ENCODE measurements at places on chromosomes 3 and 15. TPM values are rescaled to one million over a fixed set of nuclear protein-coding genes. Genes with fewer than 3 reads are reported as not detected.

LRTM1 gene
- not detected for total RNA-seq

DNA sequence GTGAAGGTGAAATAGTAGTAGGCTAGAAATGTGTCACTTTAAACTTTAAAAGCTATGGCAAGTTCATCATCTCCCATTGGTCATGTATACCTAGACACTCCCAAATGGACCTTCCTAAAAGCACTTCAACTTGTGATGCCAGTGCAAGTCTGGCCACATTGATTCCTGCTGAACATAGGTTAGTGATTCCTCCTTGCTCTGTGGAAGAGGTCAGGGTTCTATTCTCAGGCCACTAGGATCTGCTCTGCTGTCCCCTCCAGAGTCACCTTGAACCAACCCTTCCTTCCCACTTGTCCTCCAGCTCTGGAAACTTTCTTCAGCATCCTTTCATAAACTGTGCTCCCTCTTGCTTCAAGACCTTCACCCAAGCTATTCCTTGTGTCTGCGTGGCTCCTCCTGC is 301.7 kb downstream of the RPLP1 start:
- DNase-seq: no peak

FETUB gene
- not detected for total RNA-seq

DNA sequence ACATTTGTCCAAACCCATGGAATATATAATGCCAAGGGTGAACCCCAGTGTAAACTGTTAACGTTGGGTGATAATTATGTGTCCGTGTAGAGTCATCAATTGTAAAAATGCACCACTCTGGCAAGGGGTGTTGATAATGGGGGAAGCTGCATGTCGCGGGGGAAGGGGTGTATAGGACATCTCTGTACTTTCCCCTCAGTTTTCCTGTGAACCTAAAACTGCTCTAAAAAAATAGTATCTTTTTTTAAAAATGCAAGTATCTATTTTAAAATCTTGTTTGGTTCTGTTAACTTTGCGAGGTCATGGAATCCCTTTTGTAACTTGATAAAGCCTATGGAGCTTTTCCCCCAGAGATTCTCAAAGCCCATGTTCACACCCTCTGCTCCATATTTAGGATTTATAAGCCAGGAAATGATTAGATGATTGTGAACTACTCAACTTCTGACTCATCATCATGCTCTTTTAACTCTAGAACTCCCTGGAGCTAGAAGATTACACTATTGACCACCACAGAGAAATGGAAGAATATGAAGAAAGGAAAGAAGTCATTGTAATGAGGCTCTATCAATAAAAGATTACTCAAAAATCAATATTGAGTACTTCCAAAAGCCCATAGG is 56.1 kb upstream of the C3orf49 start:
- DNase-seq: no peak

PRC1 gene
- 150 TPM for total RNA-seq

TMEM41A gene
- 32.3 TPM for total RNA-seq

CADPS gene
- not detected for total RNA-seq

C3orf38 gene
- total RNA-seq: 11.5 TPM

SEMA5B gene
- not detected for total RNA-seq

GRCh38 chr3:35651851-35652250 is 12.5 kb downstream of the ARPP21 start:
- DNase-seq: no peak

CLRN1 gene
- total RNA-seq: not detected

- no peak for DNase-seq
Measured at GRCh38 chr3:56783644-56784447, 17.9 kb downstream of the ARHGEF3 start.

DNA sequence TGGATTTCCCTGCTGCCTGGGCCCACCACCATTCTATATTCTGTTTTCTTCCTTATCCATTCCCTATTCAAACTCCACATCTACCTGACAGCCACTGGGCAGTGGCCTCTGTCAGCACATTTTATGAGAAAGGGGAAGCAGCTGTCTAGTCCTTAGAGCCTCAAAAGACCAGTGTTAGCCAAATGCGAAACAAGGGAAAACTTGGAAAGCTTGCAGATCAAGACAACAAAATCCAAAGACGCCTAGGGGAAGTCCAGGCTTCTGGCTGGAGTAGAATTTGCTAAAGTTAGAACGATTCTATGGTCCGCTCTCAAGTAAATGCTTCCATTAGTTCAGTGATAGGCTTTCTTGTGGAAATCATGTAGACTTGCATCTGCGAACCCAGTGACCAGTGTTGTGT is 39.4 kb upstream of the CHST2 start:
- DNase-seq: no peak

CHRM5 gene
- not detected for total RNA-seq

GNAT1 gene
- not detected for total RNA-seq

DNA sequence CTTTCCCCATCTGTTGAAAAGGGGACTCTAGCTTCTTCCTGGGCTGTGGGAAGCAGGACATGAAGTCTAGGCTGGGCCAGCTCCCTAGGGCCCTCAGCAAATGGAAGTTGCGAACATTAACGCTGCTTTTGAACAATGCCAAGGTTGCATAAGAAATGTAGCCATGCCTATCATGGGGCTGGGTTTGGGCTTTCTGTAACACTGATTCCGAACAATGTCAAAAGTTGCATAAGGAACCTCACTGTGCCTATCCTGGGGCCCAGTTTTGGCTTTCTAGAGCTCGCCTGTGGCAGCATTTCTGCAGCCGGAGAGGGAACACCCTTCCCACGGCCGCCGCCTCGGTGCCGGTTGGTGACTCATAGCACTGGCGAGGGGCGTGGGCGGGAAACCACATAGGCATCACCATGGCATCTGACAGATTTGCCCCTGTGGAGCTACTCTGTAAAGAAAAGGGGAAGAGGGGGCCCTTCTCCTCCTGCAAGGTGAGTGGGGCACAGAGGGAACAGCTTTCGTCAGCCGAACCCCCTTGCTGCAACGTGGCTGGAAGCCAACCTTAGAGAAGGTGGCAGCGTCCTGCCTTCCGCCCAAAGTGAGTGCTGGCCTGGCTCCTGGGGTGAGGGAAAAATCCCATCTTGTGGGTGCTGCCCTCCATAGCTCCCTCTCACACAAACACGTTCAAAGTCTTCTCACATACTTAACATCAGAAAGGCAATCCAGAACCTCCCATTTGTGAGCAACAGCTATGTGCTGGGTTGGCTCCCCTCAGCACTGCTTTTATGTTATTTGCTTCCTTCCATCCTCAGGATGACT is 46.6 kb upstream of the ATP2B2 start:
- peak; percentile 27 for DNase-seq

GRCh38 chr3:62209101-62209500 is 164.2 kb downstream of the FEZF2 start:
- no peak for DNase-seq

DNA sequence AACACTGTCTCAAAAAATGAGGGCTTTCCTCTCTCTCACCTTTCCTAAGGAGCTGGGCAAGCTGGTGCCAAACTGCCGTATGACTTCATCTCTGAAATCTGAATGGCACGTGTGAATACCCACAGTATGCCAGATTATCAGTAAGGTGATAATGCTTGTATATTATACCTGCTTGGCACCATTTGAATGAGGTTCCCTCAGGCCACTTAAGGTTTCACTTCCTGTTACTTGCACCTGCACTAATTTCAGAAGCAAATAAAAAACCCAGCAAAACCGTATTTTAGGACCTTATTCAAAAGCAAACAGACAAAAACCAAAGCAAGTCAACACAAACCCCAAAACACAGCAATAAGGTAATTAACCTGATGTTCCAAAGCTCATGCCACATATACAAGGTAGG is 19.7 kb downstream of the FOXP1 start:
- no peak for DNase-seq

DNA sequence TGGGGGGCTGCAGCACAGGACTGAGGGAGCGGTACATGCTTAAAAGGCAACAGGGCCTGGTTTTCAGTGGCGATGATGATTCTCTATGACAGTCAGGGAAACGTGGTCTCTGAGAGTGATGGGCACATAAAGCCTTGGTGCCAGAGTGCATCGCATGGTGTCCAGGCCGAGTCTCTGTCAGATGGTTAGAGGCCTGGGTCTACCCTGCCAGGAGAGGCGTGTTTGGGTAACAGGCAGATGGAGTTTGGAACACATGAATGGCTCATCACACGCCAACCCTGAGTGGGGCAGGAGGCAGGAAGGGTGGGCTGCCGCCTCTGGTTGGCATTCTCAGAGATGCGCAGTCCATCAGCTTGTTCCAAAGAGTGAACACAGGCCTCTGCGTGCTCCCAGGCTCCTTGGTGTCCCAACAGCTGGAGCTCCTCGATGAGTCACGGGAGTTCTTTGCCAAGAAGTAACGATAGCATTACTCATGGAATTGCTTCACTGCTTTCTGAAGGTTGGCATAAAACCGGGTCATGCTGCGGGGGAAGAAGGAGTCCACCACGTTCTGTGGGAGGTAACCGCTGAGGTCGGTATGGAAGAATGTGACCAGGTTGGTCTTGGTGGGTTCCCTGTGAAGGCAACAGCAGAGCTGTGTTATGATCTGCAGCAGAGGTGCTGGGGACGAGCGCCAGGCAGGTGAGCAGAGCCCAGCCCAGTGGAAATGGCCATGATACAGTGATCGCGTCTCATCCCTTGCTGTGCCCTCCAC is 11.0 kb downstream of the STARD5 start:
- DNase-seq: no peak

DNA sequence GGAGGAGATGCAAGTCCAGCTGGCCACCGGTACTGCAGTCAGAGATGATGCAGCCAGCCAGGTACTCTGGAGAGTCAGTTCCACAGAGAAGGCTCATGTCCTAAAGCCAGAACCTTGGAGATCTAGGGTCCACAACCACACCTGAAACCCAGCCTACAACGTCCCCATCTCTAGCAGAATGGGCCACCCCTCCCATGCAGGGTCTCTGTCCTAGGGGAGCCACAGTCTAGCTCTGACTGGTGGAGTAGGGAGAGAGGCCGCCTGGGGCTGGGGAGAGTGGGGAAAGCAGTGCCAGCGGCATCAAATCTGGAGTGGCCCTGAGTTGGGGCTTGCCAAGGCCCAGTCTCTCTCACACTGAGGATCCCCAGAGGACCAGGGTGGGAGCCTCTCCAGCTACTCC is 43.5 kb downstream of the PTH1R start:
- DNase-seq: no peak

AGTR1 gene
- 0.07 TPM for total RNA-seq

ATP8B4 gene
- 0.51 TPM for total RNA-seq

SIDT1 gene
- total RNA-seq: 0.18 TPM

GRCh38 chr3:27315003-27315402 is 54.2 kb downstream of the NEK10 start:
- DNase-seq: no peak

Data from K562 (cell line).